ENCODE measurements at places on chromosomes 16 and 17.

DNA sequence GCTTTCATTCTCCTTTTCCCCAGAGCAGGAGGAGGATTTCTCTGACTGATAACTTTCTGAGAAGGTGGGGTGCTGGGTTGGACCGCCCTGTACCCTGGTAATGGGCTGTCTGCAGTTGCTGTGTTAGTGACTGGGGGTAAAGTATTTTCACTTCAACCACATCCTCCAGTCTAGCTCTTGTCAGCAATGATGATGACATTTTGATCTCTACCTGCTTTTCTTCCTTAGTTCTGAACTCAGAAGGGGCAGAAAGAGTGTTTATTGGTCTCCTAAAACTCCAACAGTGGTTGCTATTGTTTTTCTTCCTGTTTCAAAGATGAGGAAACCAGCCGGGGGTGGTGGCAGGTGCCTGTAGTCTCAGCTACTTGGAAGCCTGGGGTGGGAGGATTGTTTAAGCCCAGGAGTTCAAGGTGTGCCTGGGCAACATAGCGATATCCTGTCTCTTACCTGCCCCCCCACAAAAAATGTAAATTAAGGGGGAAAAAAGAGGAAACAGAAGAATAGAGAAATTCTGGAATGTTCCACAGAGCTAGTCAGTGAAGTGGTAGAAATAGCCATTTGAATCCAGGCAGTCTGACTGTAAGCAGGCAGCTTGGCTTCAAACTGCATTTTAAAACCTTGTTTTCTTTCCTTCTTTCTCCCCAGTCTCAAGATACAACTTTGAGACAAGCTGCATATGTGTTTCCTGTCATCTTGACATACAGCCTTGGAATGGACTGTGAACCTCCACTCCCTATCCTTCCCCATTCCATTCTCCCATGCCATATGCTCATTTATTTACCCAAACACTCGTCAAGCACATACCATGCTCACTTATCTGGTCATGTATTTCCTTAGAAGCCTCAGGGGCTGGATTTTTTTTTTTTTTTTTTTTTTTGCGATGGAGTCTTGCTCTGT lies 3.3 kb upstream of the N4BP1 start:
- peak; percentile 57 for DNase-seq

- no peak for DNase-seq
Measured at GRCh38 chr17:9594065-9594464, 17.6 kb downstream of the CFAP52 start.

DNA sequence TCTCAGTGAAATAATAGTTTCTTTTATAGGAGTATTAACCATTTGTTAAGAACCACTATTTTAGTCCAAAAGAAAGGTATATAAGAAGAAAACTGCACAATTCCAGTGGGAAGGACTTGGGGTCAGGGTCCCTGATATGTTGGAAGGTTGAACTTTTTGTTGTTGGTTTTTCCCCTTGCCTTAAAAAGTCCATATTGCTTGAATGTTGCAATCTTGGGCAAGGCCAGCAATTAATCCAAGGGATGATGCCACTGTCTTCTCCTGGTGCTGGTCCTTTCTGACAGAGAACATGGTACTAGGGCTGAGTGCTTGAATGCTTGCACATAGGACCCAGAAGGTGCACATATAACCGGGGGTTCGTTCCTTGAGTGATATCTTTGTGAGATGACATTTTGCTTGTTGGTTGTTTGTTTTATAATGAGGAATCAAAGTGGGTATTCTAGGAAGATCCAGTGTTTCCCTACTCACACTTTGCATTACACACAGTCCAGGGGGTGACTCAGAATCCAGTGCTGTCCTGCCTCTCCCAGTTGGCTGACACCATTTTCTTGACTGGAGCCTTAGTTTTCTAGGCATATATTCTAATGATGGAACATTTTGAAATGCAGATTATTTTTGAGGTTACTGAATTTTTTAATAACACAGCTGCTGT lies 54.9 kb downstream of the SIAH1 start:
- DNase-seq = no peak

DNA sequence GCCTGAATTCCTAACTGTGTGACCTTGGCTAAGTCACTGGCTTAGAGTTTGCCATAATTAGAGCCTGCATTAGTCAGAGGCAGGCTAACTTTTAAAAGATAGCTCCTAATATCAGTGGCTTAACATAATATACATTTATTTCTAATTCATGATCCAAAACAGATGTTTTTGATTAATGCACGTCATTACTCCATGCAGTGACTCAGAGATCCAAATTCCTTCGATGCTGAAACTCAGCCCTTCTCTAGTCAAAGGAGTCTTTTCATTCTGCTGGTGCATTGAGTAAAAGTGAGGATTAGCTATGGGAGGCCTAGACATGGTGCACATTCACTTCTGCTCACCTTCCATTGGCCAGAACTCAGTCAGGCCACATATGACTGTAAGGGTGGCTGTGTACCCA lies 49.8 kb downstream of the IRX3 start:
- no peak for DNase-seq

- DNase-seq = no peak
Measured at GRCh38 chr16:74691093-74691855, 9.4 kb downstream of the MLKL start.

GRCh38 chr17:81735264-81736102 lies 23.4 kb downstream of the SLC25A10 start:
- DNase-seq = no peak

GRCh38 chr16:84845496-84846002 lies 25.8 kb downstream of the CRISPLD2 start:
- DNase-seq = no peak

- DNase-seq = no peak
Measured at GRCh38 chr17:68972119-68972704, 17.0 kb upstream of the ABCA8 start.

DNA sequence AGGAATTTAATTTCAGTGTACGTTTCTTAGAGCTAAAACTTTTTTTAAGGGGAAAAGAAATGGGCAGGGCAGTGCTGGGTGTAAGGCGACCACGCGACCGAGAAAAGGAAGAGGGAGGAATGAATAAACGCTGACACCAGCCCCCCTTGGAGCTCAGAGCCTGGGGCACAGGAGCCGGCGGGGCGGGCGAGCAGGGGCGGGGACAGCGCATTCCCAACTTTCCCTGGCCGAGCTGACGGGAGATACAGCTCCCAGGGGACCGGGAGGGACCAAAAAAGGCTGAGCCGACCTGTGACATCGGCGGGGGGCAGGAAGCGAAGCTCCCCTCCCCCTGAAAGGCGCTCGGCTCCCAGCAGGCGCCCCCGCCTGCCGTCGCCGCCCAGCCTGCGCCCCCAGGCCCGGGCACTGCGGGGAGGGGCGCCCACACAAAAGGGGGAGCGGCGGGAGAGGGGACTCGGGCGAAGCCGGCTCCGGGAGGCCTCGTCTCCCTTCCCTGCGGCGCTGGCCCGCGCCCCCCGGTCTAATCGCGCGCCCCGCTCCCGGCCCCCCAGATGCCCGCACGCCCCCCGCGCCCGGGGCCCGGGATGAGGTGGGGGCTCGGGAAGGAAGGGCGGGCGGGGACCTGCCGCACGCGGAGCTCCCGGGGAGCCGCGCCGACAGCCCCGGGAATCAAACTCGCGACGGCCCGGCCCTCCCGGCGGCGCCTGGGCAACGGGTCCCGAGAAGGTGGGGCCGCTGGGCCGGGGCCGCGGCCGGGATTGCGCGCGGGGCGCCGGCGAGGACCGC lies 622 bp downstream of the CUEDC1 start:
- DNase-seq = no peak

- DNase-seq = peak; percentile 86
Measured at GRCh38 chr16:67968400-67969253, at the start of gene SLC12A4. Gene SLC12A4 (minus strand): TSS chr16:67968637. CDS start chr16:67968553, 84 bp downstream.

DNA sequence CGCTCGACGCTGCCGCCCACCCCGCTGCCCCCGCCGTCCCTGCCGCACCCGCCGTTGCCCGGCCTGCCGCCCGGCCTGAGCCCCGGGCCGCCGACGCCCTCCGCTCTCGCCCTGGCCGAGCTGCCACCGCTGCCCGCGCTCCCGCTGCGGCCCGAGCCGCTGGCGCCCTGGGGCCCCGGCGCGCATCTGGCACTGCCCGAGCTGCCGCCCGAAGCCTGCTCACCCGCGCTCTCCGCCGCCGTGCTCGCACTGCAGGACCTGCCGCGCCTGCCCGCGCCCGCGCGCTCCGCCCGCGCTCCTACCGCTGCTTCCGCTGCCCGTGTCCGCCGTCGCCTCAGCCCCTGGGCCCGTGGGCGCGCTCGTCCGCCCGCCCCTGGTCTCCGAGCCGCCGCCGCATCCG lies 8.4 kb upstream of the CLDN9 start:
- no peak for DNase-seq

- no peak for DNase-seq
Measured at GRCh38 chr16:49921791-49922456, 66.0 kb upstream of the ZNF423 start.

DNA sequence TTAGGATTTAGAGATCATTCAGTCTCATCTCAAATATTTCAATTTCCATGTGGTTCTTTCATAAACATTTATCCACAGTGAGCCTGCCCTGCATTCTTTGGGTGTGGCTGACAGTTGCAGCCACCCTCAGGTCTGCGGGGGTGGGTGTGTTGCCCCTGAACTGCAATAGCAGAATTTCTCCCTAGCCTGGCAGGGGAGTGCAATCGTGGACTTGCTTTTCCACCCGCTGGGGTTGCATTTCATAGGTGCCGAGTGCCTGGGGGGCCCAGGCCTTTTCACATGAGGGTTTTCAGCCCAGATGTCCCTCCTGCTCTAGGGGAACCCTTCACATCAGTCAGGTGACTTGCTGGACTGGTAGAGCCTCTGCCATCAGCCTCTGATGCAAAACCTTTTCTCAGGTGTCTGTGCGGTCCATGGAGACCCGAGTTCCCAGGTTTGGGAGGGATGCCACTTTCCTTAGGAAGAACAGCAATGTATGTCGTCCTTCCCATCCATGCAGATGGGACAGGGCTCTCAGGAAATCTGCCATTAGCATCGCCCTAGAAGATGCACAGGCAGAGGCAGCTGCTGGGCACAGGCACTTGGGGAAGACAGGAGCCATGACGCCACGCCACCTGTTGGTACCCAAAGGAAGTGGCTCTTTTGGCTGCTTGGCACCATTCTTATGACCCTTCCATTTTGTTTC lies 2.4 kb upstream of the USP36 start:
- peak; percentile 41 for DNase-seq

- DNase-seq = no peak
Measured at GRCh38 chr17:61058066-61058465, 341.6 kb upstream of the TBX2 start.

DNA sequence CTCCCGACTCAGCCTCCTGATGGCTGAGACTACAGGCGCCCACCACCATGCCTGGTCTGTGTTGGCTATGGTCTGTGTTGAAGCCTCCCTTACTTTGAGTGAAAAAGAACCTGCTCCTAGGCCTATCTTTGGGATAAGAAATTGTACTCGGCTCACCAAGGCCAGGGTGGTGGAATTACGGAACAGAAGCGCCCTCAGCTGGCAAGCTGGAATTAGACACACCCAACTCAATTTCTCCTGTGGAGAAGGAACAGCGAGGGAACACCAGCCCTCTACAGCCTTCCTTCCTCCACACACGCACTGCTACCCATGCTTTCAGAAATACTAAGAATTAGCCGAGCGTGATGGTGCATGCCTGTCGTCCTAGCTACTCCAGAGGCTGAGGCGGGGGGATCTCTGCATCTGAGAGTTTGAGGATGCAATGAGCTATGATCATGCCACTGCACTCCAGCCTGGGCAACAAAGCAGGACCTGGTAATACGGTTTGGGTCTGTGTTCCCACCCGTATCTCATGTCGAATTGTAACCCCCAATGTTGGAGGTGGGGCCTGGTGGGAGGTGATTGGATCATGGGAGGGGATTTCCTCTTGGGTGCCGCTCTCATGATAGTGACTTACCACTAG lies 40.1 kb upstream of the RBBP6 start:
- no peak for DNase-seq

GRCh38 chr17:61106354-61106753 lies 293.3 kb upstream of the TBX2 start:
- DNase-seq = no peak

DNA sequence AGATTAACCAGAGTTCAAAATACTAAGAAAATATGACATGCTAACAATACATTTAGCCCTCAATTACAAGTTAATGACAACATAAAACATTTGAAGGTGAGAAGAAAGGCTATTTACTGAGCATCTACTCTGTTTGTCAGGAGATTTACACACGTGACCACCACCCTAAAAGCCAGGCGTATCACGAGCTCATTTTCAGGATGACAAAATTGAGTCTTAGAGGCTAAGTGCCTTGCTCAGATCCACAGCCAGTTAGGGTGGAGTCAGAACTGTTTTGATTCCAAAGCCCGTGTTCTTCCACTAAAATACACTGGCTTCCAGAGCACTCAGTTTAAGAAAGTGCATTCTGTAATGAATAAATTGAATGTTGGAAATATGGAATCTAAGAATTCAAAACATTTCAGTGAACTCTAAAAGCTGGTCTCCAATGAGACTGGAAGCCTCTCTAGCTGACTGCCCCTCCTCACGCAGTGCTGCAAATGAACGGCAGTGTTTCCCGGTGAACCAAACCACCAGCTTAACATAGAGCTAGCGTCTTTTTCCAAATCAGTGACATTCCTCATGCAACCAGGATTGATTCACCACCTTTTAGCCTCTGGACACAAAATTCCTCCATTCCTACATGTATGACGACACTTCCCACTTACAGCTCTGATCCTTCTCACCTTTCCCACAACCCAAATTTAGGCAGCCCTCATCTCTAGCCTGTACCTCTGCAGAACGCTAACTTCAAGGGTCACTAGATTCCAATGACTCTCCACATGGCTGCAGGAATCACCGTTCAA lies 5.9 kb downstream of the ZDHHC7 start:
- no peak for DNase-seq

- DNase-seq = no peak
Measured at GRCh38 chr17:76938009-76938408, 69.8 kb downstream of the MGAT5B start.

DNA sequence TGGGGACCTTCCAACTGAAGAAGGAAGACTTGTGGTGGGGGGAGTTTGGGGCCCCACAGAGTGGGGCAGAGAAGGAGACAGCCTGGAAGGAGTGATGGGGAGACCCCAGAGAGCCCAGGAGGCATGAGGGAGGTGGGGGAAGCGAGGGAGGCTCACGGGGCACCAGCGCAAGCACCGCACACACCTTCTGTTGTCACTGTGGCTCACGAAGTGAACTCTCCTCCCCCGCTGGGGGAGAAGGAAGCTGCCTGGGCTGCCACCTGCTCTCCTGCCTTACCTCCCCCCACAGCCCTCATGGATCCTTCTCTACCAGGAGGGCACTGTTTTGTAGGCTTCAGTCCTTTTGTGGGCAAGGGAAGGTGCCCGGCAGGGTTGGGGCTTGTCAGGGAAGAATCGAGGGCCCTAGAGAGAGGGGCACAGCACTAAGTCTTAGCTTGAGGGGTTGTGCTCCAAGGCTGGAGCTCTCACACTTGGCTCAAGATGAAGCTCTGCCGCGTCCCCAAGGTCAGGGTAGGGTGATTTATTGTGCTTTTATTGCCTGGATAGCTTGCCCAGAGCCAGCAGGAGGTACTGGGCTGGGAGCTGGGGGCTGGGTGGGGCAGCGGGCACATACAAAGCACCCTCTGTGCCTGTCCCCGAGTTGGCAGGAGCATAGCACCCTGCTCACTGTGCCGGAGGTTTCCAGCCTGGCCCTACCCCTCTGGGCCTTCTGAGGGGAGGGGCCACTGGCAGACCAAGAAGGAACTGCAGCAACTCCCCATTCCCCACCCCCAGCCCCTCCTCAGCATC lies 4.6 kb upstream of the STARD3 start:
- DNase-seq = no peak

Measured in CD8-positive, alpha-beta memory T cell (primary cell).